Fibroblast of the aortic adventitia (primary cell): ENCODE measurements at places on chromosomes 5 and 9.

- DNase-seq = no peak
Observed at GRCh38 chr9:137160716-137161557, 8.9 kb downstream of the LRRC26 start.

- no peak for DNase-seq
Observed at GRCh38 chr5:36078430-36078829, 11.7 kb upstream of the UGT3A2 start.

DNA sequence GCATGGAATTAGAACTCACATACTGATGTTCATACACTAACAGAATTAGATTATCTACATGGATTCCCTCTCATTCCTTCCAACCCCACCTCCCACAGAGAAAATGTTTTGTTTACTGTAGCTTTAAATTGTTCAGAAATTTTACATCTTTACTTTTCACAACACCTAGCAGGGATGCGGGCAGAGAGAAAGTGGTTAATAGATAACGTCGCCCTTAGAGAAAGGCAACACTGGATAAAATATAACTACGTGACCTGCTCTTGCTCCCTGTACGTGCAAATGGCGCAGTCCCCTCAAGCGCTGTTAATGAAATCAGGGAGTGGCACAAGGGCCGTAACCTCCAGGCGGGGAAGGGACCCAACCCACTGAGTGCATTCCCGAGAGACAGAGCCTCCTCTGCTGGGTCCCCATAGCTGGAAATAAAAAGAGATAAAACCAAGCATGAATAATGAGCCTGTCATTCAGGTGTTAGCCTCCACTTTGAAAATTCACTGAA lies 125.3 kb upstream of the DAPK1 start:
- no peak for DNase-seq

DNA sequence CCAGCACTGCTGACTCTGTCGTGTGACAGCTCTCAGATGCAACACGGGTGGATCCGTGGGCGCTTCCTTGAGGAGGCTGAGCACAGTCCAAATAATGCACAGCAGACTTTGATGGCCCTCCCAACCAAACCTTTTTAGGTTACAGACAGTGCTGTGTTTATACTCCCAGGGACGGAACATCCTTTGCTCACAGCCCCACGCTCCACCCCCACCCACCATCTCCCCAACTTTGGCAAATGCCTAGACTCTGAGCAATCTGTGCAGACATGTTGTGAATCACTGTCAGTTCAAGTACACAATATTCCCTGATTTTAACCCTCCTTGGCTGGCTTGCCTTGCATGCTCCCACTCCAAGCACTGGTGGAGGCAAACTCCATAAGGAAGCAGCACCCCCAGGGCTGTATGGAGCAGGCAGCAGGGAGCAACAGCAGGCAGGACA lies 324.6 kb downstream of the MLLT3 start:
- peak; percentile 13 for DNase-seq

GRCh38 chr9:108182950-108183381 lies 672.8 kb downstream of the ACTL7B start:
- DNase-seq = peak; percentile 79

DNA sequence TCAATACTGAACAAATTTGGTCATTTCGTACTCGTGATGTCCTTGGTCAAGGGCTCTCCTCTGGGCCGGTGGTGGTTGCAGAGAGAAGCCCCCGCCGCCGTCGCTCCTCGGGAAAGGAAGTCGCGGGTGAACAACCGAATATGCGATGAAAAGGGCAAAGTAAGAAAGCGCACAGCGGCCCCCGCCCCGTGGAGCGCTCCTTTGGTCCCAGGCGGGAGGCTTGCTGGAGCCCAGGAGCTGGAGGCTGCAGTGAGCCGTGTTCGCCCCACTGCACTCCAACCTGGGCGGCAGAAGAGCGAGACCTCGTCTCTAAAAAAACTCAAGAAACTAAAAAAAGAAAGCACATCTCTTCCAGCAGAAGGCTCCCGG lies 108.4 kb upstream of the LARP1 start:
- DNase-seq = no peak

- no peak for DNase-seq
Observed at GRCh38 chr9:128820665-128821583, 2.6 kb downstream of the ENDOG start.

GRCh38 chr5:157342822-157343402 lies 77.0 kb downstream of the CYFIP2 start:
- peak; percentile 22 for DNase-seq

- no peak for DNase-seq
Observed at GRCh38 chr5:78016863-78017529, 240.9 kb upstream of the TBCA start.

GRCh38 chr9:8542537-8542936 lies 743.0 kb upstream of the DMAC1 start:
- DNase-seq = no peak

DNA sequence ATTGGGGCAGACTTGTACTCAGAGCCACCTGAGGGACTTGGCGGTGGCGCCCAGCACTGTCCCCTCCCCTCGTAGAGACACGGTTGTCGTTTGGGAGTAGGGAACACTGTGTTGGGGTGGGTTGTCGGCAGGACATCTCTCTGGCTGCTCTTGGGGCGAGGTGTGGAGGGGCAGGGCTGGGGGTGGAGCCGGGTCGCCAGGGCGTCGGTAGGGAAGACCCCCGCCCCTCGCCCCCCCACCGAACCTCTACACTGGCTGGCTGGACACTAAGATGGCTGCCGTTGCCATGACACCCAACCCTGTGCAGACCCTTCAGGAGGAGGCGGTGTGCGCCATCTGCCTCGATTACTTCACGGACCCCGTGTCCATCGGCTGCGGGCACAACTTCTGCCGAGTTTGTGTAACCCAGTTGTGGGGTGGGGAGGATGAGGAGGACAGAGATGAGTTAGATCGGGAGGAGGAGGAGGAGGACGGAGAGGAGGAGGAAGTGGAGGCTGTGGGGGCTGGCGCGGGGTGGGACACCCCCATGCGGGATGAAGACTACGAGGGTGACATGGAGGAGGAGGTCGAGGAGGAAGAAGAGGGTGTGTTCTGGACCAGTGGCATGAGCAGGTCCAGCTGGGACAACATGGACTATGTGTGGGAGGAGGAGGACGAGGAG lies 778 bp downstream of the TRIM41 start:
- no peak for DNase-seq

- no peak for DNase-seq
Observed at GRCh38 chr9:136773386-136774044, 9.2 kb upstream of the LCN15 start.

DNA sequence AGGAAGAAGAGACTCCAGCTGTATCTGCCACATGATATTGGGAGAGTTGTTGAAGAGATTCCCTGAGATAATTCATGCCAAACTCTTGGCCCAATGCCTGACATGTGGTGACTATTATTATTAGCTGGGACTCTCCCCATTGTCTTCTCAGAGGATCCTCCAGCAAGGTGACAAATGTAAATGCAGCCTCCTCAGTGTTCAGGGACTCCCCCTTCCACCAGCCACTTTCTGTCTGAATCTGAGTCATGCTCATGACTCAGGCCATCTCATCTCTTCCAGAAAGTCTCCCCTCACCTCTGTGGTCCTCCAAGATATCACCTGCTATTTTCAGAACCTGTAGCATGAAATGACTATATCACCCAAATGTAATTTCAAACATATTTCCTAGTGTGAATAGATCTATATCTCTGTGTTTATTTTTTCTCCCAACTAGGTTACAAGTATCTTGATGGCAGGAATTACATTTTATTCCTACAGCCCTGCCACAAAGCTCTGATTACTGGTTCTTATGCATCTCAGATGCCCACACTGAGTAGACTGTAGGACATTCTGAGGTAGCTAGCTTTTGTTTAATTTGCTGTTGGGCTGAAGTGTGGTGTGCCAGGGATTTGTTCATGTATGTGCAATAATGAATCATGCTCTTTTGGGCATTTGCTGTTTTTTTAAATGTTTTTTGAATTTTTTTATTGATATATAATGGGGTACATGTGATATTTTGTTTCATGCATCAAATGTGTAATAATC lies 126.6 kb upstream of the IL12B start:
- peak; percentile 36 for DNase-seq

DNA sequence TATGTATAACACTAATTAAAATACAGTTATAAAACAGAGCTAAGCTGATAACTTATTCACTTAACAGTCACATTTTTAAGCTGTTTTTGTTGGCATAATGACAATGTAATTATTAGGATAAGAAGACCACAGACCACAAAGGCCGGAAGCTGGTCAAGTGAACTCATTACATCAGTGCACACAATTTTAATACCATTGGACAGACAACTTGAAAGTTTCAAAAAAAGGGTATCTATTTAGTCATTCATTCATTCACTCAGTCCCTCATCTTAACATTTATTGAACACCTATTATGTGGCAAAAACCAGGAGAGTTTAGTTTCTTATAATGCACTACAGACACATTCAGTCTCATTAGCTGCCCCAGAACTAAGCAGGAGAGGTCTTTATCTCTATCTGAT lies 11.6 kb downstream of the ERP44 start:
- DNase-seq = peak; percentile 33

DNA sequence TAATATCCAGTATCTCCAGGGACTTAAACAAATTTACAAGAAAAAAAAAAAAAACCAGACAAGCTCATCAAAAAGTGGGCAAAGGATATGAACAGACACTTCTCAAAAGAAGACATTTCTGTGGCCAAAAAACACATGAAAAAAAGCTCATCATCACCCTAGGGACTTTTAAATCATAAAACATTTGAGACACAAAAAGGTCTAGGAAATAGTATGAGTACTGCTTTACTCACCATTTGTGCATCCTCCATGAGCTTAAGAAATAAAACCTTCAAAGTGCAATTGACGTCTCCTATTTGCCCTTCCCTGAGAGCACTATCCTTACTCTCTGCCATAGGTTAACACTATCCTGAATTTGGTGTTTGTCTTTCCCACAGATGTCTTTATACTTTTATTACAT lies 193.7 kb upstream of the NREP start:
- peak; percentile 54 for DNase-seq

DNA sequence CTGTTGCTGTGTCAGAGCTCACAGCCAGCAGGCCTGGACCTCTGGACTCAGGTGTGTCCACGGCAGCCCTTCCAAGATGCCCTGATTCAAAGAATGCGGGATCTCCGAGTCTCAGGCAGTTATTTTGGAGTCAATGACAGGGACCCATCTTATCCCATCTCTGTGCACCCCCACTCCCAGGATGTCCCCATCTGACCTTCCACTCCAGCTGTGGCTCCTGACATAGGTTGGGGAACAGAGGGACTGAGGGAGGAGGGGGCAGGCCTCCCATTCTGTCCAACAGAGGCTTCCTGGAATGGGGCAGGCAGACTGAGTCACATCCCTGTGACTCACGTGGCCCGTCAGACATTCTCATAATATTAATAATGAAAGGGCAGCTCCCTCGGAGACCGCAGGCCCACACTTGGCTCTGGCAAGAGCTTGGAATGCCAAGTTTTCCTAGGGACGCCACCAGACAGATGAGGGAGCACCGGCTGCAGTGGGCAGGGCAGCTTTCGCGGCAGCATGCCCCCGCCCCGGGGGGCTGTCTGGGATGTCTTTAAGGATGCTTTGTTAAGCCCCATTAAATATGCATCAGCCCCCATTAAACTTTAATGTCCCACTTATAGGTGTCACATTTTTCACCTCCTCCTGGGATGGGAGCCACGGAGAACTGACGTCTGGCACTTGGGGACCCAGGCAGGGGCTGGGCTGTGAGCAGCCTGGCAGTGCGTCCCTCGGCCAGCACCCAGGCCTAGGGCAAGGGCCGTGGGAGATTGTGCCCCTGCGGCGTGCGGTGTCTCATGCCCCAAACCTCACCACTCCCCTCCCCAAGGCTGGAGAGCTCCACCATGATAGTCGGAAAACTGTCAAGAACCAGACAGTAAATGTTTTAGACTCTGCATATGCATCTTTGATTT lies 23.6 kb upstream of the FIBCD1 start:
- peak; percentile 92 for DNase-seq

DNA sequence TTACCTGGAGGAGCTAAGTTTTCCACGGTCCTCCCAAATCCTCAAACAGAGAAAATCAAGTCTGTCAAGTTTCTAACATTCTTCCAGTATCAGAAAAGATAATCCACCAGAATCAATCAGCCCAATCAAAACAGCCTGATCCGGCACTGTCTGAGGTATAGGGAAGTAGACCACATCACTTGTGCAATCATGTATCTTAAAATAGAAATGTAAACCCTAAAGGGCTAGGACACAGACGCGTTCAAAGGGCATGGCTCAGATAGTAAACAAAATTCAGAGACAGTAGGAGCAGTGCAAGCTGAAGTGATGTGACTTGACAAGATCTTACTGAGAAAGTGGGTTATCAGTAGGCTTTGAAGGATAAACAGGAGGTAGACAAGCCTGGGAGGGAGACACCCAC lies 252.4 kb upstream of the DAPK1 start:
- DNase-seq = no peak

DNA sequence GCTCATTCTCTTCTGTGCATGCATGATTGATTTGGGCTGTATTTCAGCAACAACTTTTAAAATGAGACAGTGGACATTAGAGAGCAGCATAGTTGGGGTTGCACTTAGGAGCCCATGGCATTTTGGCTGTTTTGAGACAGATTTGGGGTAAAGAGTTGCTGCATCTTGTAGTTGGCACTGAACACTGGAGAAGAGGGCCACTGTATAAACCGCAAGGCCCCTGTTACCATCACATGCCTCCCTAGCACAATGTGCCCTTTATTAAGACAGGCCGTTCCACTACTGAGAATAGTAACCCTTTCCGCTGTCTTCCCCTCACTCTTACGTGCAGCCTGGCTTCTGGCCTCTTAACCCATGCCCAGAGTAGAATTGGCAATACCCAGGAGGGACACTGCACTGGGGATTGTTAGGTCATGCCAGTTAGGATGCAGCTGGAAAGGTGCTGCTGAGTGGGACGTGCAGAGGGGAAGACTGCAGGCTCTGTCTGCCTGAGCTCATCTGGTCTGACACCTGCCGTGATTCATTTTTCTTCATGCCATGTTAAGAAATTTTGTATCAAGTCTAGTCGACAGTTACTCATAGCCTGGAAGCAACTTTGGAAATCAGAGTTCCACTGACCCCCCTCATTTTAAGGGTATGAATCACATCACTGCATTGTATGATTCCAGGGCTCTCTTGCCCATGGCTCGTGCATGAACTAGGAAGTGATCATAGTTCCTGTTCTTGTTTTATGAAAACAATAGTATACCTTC lies 146.9 kb upstream of the DMRT1 start:
- DNase-seq = peak; percentile 90

GRCh38 chr9:19732441-19732951 lies 56.3 kb downstream of the SLC24A2 start:
- DNase-seq = no peak
